ENCODE measurements at places on chromosomes 6 and 20.

GRCh38 chr20:38818113-38819065, 12.9 kb downstream of the PPP1R16B start:
- no peak for DNase-seq

- no peak for DNase-seq
Measured at GRCh38 chr20:2603816-2604505, 48.5 kb upstream of the NOP56 start.

GRCh38 chr20:19026121-19026878, 186.1 kb upstream of the SLC24A3 start:
- DNase-seq, result no peak

GRCh38 chr6:30942338-30943060, 1.7 kb downstream of the MUCL3 start:
- DNase-seq, result no peak

GRCh38 chr6:8446391-8446790, 11.0 kb upstream of the SLC35B3 start:
- DNase-seq, result no peak

- no peak for DNase-seq
Measured at GRCh38 chr6:138336221-138336620, 41.5 kb upstream of the SMIM28 start.

Data from CD4-positive, alpha-beta T cell treated with Interleukin-1 beta for 1 hour (primary cell).